NCI-H187 (cell line): ENCODE measurements at places on chromosomes 3 and 15.

GRCh38 chr3:71584394-71585011 is 975 bp upstream of the FOXP1 start:
- peak; percentile 21 for DNase-seq

DNA sequence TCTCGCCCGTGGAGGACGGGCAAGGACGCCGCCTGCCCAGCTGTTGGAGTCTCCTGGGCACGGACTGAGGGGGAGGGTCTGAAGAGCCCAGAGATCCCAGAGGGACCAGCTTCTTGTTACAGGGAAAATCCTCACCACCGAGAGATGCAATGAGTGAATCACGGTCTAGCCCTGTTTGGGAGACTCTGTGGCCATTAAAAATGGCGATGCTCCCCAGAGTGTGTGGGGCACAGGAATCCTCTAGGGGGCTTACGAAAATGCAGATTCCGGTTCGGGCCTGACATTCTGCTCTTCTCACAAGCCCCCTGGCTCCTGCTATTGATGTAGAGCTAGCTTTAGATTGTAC is 35.5 kb upstream of the EPHB3 start:
- DNase-seq, result no peak

DNA sequence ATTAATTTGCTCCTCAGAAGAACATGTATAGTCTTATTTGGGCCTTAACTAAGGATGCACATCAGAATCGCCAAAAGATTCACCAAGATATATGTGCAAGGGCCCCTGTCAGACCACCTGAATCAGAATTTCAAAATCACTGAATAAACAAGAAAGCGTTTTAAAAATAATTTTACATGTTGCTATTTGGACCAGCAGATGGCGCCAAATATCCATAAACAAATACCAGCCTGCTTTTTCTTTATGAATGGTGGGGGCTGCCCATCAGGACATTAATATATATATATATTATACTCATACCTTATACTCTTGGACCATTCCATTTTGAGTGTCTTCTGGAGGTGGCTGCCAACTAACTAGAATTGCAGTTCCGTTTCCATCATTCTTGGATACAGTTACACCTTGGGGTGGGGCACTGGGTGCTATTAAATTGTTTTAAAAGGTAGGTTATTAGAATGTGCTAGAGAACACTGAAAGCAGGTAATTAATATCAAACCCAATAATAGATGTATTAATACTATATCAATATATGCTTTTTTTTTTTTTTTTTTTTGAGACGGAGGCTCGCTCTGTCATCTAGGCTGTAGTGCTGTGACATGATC is 1108.3 kb downstream of the ROBO1 start:
- DNase-seq, result no peak

- no peak for DNase-seq
These were observed 485.5 kb downstream of the TUSC7 start for GRCh38 chr3:117195034-117195433.

GRCh38 chr15:29410338-29410737 is 140.7 kb upstream of the NSMCE3 start:
- DNase-seq, result no peak

- no peak for DNase-seq
These were observed 192.5 kb downstream of the GOLGA6L6 start for GRCh38 chr15:20348900-20349773.

- no peak for DNase-seq
These were observed 6.2 kb downstream of the CXCR6 start for GRCh38 chr3:45949432-45949831.

GRCh38 chr3:171876680-171877147 is 33.6 kb downstream of the TMEM212 start:
- DNase-seq, result no peak

GRCh38 chr3:76345878-76346277 is 560.5 kb upstream of the ZNF717 start:
- no peak for DNase-seq
